Activated CD8-positive, alpha-beta memory T cell treated with anti-CD3 and anti-CD28 coated beads, Interleukin-2, amount 50 U/mL, for 48 hours (primary cell): ENCODE measurements at places on chromosomes 5 and 9.

GRCh38 chr5:119187776-119188529, 117.1 kb downstream of the DMXL1 start:
- DNase-seq: no peak

DNA sequence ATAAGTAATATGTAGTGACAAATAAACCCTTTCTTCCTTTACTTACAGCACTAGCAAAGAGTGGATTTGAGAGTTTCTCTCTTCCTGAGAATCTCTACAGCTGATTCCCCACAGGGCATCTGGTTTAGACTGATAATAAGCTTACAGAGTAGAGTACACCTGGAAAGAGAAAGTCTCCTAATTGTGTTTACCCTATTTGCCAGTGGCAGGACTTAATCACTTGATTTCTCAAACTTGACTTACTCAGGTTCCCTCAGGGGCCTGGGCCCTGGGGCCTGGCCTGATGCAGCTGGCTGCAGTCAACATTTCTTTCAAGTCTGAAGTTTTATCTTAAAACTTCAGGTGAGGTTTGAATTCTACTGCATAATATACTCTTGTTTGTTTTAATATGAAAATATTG, 38.0 kb upstream of the UBTD2 start:
- no peak for DNase-seq

GRCh38 chr5:65105301-65105700, 336.6 kb downstream of the CWC27 start:
- no peak for DNase-seq

DNA sequence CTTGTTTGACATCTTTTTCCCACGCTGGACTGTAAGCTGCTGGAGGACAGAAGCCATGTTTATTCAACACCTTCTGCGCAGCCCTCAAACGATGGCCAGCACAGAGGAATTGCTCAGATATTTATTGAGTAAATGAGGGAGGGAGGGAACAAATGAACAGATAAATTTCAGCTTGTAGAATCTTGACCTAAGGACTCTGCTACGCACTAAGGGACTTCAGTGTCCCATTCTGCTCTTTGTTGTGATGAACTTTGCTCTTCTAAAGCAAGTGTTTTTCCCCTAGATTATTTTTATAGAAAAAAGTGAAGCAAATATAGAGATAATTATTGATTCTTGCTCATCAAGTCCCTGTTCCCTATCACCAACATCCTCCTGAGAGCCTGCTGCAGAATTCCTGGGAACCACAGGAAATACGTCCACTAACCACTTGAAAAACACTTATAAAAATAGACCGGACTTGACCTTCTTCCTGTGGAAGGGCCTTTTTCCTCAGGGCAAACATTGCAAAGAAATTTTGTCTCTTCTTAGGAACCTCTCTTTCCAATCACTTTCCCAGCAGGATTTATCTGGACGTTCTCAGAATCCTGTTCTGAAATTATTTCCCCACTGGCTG, 54.9 kb downstream of the FGF1 start:
- DNase-seq: no peak

DNA sequence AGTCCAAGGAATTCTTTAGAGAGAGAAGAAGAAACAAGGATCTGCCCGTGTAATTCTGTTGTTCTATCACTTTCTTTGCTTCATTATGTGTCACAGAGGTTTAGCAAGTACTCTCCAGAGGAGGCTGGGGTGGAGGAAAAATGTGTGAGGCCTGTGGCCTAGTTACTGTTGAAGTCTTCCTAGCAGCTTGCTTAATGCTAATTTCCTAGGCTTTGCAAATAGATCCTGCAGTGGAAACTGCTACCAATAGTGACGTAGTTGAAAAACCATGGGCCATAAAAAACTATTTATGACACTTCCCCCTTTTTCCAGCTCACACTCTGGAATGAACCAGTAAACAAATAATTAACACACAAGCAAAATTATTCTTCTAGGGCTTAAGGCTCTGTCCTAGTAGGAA, 27.0 kb upstream of the C9orf72 start:
- DNase-seq: no peak

DNA sequence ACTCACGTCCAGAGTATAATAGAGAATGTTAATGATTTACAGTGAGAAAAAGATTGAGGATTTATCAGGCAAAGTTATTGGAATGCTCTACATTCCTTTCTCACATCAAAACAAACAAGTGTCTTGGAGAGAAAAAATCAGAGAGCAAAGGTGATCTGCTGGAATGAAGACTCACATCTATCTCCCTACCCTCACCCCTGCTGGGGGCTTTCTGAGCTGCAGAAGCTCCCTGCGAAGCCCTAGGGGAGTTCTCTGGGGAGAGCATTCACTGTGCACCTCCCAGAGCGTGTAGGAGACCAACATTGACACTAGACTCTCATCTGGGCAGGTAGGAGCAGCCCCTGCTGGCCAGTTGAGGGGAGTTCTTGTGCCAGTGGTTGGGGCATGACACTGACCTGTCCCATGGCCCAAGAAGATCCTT, 76.6 kb upstream of the ADAMTS16 start:
- no peak for DNase-seq

DNA sequence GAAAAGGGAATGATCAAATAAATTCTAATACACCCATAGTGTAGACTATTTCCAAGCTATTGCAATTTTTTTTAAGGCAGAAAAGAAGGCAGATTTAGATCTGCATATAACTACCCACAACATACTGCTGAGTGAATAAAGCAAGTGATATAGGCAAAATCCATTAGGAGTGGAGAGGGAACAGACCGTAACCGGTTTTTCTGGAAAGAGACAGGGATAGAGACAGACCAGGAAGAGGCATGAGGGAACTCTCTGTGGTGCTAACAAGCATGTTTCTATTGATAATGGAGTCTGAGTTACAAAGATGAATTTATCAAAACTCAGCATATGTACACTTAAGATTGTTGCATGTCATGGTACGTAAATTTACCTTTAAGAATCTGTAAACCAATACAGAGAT, 14.5 kb downstream of the ZDHHC21 start:
- no peak for DNase-seq

- no peak for DNase-seq
These were observed 42.9 kb upstream of the HAND1 start for GRCh38 chr5:154520861-154521453.

DNA sequence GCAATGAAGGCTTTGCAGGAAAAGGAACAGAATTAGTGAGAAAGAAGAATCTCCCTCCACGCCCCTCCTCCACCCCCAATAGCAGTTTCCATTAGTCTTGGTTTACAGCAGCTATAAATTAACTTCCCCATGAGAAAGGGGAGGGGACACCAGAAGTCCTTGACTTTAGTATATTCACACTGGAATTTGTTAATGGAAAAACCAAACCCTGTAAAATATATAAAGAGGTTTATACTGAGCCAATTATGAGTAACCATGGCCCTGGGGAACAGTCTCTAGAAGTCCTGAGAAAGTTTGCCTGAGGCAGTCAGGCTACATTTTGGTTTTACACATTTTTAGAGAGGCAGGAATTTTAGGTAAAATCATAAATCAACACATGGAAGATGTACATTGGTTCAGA, 88.5 kb downstream of the ALDH1A1 start:
- no peak for DNase-seq

DNA sequence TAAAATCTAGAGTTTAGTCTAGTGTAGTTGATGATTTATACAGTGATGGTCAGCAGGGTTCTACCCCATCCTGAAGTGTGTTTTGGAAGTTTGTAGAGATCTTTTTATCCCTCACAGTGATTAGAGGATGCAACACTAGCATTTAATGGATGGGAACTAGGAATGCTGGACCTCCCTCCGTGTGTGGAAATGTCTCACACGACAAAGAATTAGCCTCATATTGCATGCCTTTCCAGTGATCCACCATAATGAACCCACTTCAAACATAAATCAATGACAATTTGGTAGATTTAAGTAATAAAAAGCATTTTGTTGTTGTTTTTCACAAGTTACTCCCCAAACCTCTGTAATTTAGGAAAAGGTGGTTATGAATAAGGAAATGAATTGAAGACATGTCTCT, 82.5 kb upstream of the LMNB1 start:
- no peak for DNase-seq

- DNase-seq: no peak
These were observed 37.4 kb upstream of the NFIB start for GRCh38 chr9:14351221-14351836.

GRCh38 chr5:113282472-113282871, 152.3 kb downstream of the TSSK1B start:
- no peak for DNase-seq

DNA sequence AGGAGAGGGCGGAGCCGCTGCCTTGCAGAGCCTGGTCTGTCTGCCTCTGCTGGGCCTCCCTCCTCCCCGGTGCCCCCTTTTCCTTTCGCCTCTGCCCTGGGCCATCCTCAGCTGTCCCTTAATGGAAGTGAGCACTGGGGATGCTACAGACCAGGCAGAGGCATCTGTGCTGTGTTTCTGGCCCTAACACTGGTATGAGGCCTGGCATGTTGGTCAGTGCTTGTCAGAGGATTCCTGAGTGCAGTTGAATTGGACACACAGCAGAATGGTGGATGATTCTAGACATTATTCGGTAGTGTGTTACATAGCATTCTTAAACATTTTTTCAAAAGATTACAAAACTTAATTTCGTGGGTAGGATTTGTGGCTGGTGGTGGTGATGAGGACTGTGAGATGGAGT, 88.6 kb downstream of the EHMT1 start:
- DNase-seq: no peak

DNA sequence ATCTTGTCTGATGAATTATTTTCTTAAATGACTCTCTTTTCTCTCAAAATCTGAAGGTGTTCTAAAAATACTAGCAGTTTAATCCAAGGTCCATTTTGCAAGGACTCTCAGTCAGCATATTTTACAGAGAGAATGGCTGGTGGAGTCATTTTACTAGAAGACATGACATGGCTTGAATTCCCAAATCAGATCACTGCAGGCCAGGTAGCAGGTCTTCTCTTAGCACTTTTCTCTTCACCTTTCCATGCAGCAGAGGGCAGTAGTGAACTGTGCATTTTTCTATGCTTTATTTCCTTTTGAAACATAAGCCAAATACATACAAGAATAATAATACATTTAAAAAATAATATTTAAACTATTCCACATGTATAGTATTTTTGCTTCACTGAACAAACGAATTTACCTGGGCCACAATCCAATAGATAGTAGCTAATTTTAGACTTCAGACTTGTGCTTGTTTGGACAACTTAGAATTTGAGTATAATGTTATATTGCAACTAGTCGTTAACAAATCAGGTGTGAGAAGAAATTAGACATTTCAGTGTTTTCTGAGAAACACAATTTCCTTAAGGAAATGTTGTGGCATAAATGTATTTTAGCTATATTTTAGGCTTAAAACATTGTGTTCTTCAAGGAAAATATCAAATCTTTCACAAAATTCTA, 289.4 kb upstream of the DAB2 start:
- DNase-seq: no peak

DNA sequence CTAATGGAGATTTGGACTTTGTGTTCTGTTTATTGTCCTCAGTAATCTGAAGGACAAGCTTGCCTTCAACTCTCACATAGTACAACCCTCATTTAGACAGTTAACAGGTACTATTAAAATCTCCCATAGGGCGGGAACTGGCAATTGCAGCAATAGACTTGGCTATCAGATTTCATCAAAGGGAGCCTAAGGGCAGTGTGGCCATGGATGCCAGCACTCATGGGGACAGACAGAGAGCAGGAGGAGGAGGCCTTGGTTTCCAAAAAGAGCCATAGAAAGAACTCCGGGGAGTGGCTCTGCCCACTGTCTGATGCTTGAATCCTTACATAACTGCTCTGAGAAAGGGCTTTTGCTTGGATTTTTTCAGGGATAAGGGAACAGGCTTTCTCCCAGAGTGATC, 6.8 kb downstream of the SLC36A1 start:
- no peak for DNase-seq

DNA sequence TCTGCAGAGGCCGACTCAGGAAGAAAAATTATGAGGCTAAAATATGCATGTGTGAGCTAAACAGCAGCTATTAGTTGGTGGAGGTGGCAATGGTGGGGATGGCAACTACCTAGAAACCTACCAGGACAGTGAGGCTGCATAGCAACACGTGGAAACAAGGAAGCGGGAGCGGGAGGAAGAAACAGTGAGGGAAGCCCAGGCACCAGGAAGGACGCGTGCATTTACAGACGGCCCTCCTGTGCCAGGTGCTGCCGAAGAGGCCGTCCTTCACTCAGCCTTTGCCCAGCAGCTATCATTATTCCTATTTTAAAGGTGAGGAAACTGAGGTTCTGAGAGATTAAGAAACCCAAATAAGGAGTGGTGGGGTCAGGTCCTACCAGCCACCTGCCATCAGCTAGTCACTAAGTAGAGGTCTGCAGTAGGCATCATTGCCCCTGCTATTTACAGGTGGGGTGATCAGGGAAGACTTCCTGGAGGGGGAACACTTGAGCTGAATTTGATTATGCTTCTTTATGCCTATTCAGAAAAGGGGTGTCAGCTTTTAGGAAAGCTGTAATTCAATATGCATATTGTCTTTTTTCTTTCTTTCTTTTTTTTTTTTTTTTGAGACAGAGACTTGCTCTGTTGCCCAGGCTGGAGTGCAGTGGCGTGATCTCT, 125.3 kb downstream of the CRB2 start:
- DNase-seq: no peak

- DNase-seq: no peak
These were observed 58.4 kb upstream of the SHC3 start for GRCh38 chr9:89236955-89237573.

DNA sequence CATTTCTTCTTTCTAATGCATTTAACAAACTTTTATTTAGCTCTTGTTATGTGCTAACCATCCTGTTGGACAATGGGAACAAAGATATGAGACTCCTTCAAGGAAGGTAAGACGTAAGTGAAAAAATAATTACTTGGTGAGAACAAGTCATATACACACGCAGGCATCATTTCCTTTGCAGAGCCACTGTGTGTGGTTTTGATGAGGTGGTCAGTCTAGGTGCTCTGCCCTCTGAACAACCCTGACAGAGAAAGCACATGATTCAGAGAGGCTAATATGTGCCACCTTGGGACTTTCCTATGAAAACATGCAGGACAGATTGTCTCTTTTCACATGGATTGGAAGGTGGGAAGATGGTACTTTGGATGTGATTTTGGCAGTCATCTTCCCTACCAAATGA, 1162.5 kb upstream of the DMAC1 start:
- no peak for DNase-seq
